ENCODE measurements at places on chromosomes 7 and 10.

GRCh38 chr7:47893238-47893637 lies 55.0 kb downstream of the PKD1L1 start:
- DNase-seq: no peak

GRCh38 chr10:77967611-77968022 lies 41.1 kb upstream of the DLG5 start:
- no peak for DNase-seq

GRCh38 chr7:88522771-88523293 lies 216.1 kb upstream of the STEAP4 start:
- DNase-seq: no peak

DNA sequence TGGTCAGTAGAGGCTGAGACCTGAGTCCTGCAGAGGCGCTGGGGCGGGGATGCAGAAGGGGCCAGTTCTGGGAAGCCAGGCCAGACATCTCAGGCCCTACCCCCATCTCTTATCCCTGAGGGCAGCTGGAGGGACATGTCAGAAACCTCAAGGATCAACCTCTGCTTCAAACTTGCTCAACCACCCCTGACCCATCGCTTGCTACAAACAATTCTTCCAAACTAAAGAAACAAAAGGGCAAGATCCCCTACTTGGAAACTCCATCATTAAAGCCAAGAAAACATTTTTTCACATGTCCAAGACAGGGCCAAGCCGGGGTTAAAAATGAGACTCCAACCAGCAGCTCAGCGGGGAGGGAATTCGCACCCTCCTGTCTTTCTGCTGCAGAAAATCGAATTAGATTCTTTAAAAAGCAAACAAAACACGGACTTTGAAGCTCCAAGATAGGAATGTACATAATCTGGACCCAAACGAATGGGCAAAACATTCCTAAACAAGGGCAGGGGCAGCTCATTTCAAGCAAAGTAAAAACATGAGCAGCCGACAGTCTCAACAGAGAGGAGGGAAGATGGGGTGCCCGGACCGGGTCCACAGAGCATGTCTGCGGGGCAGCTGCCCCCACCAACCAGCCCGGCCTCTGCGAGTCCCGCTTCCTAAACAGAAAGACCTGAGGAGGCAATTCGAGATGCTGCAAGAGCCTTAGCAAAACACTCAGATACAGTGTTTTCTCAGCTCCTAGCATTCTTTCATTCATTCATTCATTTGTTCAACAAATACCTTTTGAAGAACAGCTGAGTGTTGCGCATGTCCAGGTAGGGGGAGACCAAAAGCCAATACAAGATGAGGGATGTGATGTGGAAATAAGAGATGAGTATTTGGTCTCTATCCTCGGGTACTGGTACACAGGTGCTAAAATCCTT lies 44.8 kb downstream of the CHST15 start:
- DNase-seq: no peak

DNA sequence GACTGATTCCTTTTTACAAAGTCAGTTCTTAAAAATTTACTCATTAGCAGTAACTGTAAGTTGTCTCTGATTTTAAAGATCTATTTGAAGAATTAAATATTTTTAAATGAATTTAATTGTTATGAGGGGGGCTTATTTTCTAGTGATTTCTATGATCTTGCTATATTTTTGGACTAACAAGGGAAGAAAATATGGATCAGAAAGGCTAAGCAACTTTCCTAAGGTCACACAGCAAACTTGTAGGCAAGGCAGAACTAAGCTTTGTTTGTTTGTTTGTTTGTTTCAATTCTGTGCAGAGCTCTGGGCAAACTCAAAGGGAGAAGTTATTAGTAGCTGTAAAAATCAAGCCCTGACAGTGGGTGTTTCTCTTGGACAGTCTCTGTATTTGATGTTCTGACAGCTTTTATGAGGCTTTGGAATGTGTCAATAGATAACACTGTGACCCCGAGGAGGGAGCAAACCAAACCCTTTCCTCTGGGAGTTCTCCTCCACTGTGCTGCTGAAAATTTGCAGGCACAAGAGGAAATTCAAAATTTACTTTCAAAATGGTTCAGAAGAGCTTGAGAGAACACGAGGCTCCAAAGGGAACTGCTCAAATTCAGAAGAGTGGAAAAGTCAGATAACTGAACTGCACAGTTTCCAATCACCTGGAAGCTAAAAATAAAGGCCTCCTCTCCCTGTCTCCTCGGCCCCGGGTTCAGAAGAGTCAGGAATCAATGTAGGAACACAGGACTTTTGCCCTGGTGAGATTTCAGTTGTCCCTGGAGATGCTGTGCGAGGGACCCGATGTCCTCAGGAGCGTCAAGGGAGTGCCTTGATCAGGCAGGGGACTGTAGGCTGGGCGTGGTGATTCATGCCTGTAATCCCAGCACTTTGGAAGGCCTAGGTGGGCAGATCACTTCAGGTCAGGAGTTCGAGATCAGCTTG lies 325.7 kb downstream of the GATA3 start:
- DNase-seq: no peak

- DNase-seq: no peak
These were observed 14.6 kb downstream of the CHST12 start for GRCh38 chr7:2417981-2418481.

GRCh38 chr7:116548506-116548905 lies 23.7 kb downstream of the CAV1 start:
- no peak for DNase-seq

DNA sequence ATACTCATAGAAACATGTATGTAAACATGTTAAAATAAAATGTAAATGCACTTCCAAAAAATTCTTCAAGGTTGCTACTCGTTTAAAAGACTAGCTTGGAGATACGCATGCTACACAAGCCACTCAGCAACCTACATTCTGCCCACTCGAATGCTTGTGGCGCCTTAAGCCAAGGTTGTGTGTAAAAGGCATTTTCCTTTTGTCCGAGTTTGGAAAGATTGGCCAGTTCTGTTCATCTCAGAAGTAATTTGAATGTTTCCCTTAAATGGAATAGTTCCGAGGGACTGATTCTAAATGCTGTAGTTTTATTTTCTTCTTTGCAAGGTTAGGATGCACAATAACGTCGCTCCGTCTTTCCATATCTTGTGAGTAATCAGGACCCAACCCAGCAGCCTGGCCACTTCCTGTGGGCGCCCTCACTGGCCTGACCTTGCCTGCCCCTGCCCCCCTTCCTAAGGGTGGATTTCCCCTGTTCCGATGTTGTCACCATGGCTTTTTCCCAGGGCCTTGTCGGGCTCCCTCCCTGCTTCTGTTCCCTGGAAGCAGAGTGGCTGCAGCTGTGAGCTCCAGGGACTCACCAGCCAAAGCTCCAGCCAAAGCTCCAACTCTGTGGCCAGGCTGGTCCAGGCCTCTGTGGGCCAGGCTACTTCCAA lies 70.6 kb downstream of the PTPRE start:
- no peak for DNase-seq

- no peak for DNase-seq
These were observed 2.4 kb downstream of the ACTA2 start for GRCh38 chr10:88949912-88950837.

- no peak for DNase-seq
These were observed 139.3 kb downstream of the PPP1R9A start for GRCh38 chr7:95046494-95047240.

- DNase-seq: no peak
These were observed 63.9 kb upstream of the ECHDC3 start for GRCh38 chr10:11678074-11678793.

- DNase-seq: no peak
These were observed 193.7 kb upstream of the SVIL start for GRCh38 chr10:29828440-29828894.

- DNase-seq: no peak
These were observed 609 bp downstream of the KLRG2 start for GRCh38 chr7:139482662-139483466.

DNA sequence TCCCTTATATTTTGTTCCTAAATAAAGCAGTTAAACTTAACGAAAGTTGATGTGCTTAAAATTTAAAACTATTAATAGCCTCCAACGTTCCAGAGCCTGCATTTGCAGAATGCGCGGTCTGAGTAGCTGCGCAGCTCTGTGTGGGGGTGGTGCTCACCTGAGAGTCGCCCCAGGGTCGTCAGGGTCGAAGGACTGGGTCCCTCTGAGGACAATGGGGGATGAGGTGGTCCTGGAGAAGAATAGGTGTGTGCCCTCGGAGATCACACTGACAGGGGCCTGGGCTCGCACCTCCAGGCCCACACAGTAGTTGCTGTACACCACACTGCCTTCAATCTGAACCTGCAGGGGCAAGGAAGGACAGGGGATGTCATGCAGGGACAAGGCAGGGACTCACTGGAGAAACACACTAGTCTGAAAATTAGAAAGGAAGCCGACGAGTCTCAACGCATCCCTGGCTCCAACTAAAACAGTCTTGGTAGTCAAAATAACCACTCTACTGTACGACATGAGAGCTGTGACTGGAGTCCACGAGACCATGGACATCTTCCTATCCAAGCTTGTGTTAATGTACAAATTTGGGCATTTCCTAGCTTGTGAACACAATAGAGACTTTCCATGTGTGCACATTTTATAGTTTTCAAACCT lies 54.4 kb downstream of the PKD1L1 start:
- DNase-seq: no peak

GRCh38 chr10:59075576-59075975 lies 100.9 kb upstream of the PHYHIPL start:
- no peak for DNase-seq

GRCh38 chr7:4040109-4040928 lies 641.8 kb upstream of the FOXK1 start:
- no peak for DNase-seq

- no peak for DNase-seq
These were observed 64.0 kb downstream of the MTPAP start for GRCh38 chr10:30284865-30285594.

DNA sequence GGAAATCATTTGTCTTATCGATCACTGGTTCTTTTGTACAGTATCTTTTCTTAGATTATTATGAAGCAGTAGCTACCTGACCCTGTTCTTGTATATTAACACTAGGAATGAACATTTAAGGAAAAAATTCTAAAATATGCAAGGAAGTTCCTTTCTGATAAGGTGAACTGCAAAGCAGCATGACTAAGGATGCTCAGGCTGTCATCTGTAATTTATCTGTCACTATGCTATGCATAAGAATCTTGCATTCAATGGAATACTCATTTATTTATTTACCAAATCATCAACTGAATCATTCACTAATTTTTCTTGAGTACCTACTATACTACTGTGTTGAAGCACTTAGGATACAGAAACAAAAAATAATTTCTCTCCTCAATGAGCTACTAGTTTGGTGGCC lies 5.8 kb downstream of the GSDME start:
- DNase-seq: no peak

DNA sequence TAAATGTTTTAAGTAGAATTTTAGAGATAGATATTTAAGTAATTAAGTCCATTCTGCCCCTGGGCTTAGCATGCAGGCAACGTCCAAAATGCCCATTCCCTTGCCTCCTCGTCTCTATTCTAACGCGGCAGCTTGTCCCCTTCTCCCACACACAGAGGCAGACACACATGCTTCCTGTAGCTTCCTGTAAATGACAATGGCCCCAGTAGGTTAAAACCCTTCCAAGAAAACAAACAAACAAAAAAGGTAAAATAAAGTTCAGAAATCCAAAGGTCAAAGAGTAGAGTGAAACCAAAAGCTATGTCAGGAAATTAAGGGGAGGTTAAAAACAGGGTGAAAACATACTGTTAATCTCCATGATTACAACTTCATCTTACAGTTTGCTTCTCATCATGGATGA lies 857.6 kb downstream of the GATA3 start:
- no peak for DNase-seq

DNA sequence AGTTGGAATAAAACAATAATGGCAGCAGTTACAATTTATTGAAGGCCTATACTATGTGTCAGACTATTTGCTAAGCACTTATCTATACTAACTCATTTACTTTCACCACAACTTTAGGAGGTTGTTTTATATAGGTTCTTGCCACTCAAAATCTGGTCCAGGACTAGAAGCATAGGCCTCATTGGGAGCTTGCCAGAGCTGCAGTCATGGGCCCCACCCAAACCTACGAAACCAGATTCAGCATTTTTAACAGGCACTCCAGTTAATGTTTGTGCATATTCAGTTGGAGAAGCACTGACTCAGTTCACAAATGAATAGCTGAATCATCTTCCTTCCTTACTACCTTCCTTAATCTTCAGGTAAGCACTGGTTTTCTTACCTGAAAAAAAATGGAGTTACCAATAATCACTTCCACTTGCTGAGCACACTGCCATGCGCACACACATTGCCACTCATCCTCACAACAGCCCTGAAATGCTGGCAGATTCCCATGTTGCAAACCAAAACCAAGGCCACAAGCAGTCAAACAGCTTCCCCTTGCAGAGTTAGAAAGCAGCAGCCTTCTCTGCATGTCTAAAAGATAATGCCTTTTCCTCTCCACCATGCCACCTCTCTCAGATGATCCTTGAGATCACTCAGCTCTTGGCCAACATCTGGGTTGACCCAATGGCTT lies 122.4 kb downstream of the SLC16A9 start:
- no peak for DNase-seq

GRCh38 chr7:69756235-69756634 lies 158.0 kb downstream of the AUTS2 start:
- DNase-seq: no peak

- peak; percentile 56 for DNase-seq
These were observed 116.1 kb downstream of the RNF216 start for GRCh38 chr7:5665094-5666025.

GRCh38 chr7:117205873-117206272 lies 117.0 kb downstream of the WNT2 start:
- no peak for DNase-seq

DNA sequence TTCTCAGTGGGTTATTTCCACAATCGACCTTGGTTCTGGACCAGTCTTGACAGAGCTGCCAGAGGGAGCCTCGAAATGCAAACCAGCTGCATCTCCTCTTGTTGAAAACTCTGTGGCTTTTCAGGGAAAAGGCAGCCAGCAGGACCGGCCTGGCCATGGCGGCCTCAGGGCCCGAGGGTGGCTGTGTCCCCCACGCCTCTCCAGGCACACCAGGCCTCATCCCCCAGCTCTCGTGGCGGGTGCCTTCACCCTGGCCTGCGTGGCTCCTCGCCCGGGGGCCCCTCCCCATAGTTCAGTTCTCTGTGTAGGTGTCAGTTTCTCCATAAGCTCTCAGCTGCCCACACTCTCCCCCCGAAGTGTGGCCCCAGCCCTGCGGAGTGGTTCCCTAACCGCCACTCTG lies 63.5 kb downstream of the MGMT start:
- no peak for DNase-seq

- no peak for DNase-seq
These were observed 116.2 kb downstream of the ELMO1 start for GRCh38 chr7:37332243-37333016.

DNA sequence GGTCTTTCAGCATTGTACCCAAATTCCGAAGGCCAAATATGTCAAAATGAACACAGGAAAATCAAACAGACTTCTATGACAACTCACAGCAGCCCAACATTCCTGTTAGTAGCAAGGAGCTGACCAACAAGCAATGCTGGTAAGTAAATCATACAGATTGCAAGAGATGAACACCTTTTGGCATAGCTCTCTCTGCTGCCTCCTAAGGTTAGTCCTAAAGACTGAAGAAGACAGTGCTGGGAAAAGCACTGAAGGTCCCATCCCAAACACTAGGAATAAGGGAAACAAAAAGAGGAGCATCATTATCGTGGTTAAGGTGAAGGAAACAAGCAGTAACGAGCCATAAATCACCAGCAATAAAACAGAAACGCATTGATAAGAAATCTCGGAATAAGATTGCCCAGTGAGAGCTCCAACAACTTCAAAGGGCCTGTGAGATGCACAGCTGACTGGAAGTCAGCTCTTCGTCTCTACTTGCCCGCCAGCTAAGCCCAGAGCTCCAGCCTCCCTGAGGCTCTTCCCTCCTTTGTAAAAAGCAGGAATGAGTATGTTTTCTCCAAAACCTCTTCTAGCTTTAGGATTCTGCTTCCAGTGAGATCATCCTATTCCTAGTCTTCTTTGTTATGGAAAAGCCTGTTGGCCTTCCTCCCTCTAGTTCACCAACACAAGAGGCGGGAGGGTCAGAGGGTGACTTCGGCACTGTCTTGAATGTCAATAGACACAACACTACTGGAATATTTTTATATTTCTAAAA lies 15.3 kb downstream of the NUDT5 start:
- DNase-seq: no peak

All from NCI-H1930 (cell line).